Naive thymus-derived CD4-positive, alpha-beta T cell (primary cell): ENCODE measurements at places on chromosomes 16 and 17.

GRCh38 chr16:11165894-11166665 lies 89.9 kb downstream of the SOCS1 start:
- no peak for DNase-seq

- no peak for DNase-seq
Observed at GRCh38 chr17:38727736-38728135, 2.4 kb upstream of the CISD3 start.

GRCh38 chr16:57619606-57620334 lies 8.7 kb upstream of the ADGRG1 start:
- DNase-seq, result no peak

DNA sequence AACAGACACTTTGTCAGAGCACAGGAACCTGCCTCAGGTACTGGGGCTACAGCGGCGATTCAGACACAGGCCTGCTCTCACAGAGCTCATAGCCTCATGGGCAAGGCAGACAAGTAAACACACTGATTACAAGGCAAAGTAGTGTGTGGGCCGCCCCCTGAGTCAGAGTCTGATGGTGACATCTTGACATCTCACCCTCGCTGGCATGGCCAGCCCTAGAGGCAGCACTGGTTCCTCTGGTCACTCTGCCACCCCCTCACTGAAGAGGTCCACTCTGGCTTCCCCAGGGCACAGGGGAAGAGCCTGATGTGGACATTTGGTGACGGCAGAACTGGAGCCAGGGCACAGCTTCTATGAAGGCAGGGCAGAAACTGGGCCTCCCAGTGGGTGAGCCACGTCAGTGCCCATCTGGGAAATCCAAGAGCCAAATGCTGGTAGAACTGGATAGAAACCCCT lies 32.9 kb upstream of the TOB1 start:
- no peak for DNase-seq

- DNase-seq, result no peak
Observed at GRCh38 chr16:630815-631405, at the start of gene WFIKKN1. Gene WFIKKN1, plus strand, starts transcription at chr16:630985. Its CDS starts 269 bp downstream, at chr16:631254.

DNA sequence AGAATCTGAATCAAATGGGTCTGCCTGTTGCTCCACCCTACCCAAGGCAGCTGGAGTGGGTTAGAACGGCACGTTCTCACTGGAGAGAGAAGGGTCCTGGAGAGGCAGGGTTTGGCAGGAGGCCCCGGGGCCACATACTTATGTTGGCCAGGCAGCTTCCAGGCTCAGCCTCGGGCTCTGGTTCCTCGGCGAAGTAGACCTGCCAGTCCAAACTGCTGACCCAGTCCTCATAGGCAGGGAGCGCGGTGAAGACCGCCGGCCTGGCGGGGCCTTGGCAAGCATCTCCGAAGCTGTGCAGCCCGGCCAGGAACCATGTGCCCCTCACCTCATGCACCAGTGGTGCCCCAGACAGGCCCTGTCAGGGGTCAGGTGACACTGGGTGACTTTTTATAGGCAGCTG lies 4.8 kb downstream of the PRSS53 start:
- DNase-seq, result no peak

DNA sequence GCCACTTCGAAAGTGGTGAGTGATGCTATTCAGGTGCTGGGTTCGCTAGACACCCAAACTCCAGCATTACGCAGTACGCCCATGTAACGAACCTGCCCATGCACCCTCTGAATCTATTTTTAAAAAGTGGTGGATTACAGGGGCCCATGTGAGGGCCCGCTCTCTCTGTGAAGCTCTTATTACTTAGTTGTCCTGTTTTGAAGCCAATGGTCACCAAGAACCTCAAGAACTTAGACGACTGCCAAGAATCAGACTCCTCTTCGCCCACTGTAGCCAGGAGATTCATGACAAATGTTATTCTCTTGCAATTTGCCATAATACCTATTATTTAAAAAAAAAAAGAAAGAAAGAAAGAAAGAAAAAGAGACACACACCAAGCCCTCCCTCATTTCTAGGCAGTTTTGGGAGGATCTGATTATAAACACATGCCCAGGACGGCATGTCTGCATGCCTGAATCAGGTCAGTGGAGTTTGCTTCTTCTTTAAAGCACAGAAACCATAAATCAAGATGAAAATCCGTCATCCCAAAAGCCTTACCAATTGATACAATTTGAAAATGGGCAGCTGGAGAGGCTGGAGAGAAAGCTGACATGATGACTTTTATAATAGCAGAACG lies 108.6 kb downstream of the IRX3 start:
- no peak for DNase-seq

- peak; percentile 1 for DNase-seq
Observed at GRCh38 chr16:27550582-27550920, 607 bp downstream of the KATNIP start.

DNA sequence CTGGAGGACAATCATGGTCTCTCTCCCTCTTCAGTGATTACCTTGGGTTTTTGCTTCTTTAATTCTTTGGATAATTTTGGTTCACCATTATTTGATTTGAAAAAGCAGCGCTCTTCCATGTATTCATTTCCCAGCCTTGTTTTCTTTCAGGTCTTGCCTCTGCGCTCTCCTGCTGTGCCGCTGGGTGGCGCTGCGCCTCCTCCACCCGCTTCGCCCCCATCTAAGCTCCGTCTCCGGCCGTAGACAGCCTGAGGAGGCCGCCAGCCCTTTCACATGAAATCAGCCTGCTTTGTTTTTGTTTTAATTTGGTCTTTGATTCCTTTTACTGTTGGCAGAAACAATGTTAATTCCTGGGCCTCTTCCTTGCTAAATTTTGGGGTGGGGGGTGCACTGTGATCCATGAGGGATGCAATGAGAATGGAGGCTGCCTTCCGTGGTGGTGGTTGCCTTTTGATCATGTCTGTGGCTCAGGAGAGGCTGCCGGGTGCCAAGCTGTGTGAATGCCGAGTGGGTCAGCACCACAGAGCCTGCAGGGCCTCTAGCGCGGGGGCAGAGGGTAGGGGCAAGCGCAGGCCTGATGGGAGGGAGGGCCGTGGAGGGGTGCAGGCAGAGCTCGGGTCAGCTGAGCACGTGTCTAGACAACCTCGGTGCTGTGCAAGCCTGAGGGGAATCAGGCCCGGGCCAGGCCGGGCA lies 64.1 kb downstream of the PLD6 start:
- peak; percentile 64 for DNase-seq

GRCh38 chr17:4090898-4091297 lies 51.9 kb downstream of the ZZEF1 start:
- no peak for DNase-seq

- DNase-seq, result no peak
Observed at GRCh38 chr17:13419676-13420075, 182.1 kb downstream of the HS3ST3A1 start.

- DNase-seq, result no peak
Observed at GRCh38 chr17:48726916-48727286, 1.6 kb downstream of the HOXB13 start.

DNA sequence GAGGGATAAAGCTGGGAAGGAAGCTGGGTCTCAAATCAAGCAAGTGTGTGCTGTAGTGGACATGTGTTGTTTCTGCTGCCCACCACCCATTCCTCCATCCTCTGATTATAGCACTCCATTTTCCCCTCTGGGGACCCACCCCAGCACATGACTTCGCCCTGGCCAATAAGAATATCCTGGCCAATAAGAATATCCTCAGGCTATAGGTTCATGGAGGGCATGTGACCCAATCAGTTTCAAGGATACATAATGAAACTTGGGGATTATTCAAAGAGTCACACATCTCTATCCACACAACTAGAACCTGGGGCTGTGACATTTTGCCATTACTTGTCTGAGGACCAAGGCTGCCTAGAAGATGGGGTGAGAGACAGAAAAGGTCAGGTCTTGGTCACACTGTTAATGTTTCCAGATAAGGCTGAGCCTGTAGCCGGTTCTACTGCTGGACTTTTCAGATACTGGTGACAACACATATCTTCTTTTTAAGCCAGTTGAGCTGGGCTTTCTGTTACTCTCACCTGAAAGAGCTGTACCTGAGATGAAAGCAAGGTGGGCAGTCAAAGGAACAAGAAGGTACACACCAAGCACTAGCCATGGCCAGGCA lies 33.7 kb downstream of the MYO18A start:
- no peak for DNase-seq

GRCh38 chr16:50879873-50880695 lies 138.2 kb downstream of the CYLD start:
- no peak for DNase-seq

GRCh38 chr16:3252967-3253366 lies 3.5 kb downstream of the MEFV start:
- no peak for DNase-seq

DNA sequence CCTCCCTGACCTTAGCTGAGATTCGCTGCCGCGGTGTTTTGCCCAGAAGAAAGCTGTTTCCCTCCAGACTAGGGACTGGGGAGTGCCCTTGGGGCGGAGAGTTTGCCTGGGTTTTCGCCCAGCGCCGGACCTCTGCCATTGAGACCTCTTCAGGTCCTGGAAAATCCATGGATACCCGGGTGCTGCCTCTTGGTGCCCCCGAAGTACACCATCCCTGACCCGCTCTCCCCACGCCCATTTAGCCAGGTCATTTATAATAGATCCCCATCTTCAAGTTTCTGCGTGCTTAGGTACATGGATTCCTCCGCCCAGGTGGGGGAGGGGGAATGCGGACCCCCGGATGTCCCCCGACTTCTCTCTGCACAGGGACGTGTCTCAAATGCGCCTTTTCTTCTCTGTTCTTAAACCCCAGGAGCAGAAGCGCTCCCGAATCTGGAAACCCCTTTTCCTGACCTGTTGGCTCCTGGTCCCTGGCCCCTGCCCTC lies 15.0 kb upstream of the CBX8 start:
- no peak for DNase-seq

- DNase-seq, result no peak
Observed at GRCh38 chr17:45115871-45116270, 16.4 kb downstream of the PLCD3 start.

DNA sequence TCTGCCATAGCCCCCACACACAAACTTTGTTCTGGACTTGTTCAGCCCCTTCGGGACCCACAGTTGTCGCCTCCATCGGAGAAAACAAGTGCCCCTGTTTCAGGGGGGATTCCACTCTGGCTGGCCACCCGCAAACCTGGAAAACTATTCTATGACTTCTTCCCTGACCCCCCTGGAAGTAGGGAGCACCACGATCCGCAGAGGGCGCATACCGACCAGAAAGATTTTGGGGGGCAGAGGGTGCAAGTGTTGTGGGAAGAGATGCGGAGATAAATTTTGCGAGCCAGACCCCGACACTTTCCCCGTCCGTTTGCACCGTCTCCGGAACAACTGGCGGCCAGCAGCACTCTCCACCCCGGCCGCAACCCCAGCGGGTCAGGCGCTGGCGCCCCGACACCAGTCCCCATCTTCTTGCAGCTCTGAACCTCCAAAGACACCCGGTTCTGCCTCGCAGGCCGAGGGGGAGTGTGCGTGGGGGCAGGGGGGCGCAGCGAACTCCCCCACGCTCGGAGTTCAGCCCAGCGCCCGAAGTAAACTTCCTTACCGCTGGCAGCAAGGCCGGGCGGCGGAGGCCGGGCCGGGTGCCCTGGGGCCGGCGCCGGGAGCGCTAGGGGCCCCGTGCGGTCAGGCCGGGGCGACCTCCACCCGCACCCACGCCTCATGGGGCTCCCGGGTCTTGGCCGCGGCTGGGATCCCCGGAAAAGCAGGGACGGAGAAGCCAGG lies 744 bp downstream of the SALL1 start:
- DNase-seq, result no peak

DNA sequence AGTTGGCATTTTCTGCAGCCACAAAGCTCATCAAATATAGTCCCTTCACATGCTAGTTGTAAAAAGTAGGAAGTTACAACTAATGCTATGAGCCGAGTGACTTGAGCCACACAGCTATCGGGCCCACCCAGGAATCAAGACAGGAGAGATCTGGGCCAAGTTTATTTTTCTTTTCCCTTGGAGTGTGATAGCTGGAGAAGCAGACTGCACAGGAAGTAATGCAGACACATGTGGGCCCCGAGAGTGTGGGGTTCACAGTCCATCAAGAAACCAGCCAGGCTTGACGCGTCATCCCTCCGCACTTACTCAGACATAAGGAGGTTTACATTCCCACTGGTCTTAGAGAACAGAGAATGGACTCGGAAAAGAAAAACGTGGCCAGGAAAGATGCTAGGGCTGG lies 403.1 kb upstream of the CDH11 start:
- DNase-seq, result no peak

DNA sequence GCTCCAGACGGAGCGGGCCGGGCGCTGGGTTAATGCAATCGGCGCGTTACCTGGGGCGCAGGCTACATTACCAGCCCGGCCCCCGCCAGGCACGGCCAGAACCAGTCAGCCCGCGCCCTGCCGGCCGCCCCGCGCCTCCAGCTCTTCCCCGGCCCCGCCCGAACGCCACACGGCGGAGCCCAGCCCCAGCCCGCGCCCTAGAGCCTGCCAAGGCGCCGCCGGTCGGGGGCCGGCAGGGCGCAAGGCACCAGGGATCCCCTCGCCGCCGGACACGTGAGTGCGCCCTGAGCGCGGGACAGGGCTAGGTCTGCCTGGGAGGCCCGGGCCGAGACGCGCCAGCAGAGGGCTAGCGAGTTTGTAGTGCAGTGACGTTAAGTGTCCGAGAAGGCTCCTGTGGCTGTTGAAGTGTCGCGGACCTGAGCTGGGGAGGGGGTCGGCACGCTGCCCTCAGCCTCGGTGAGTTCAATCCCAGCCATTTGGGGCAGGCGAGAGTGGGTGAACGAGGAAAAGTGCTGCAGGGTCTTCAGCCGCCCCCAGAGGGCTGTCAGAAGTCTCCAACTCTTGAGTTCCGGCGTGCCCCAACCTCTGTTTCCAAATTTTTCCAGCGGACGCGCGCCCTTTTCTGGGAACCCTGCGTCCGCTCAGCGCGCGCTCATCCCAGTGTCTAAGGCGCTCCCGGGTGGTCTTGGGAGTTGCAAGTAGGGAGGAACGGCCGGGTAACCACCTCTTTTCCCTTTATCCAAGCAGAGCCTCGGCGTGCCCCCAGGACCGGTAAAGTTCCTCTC lies at the start of gene SLC6A2:
TSS of gene SLC6A2 (plus strand) at position 92 of the 785 bp plus-strand sequence. CDS start 707 bp downstream, outside the sequence.
- DNase-seq, result no peak

- DNase-seq, result no peak
Observed at GRCh38 chr16:12387786-12388185, 411.3 kb downstream of the SNX29 start.

GRCh38 chr17:81926451-81927151 lies 934 bp downstream of the MAFG start:
- peak; percentile 37 for DNase-seq

DNA sequence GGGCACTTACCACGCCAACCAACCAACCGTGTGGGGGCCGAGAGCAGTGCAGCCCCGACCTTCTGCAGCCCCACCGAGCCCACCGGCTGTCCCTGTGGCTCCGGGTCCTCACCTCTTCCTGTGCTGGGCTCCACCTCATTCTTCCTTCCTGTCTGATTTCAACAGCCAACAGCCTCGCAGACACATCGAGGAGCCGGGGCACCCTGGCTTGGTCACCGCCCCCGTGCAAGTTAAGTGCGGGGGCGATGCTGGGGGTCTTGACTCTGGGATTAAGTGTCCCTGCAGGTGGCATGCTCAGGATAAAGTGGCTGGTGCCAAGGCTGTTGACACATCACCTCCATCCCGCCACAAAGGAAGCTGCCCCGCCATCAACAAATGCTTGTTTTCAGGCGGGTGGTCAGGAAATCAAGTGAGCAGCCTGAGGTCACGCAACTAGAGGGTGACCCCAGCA lies at the start of gene NLRC3:
TSS of gene NLRC3 (minus strand) at position 102 of the 451 bp plus-strand sequence. CDS start 12,367 bp downstream, outside the sequence.
- DNase-seq, result no peak
